ENCODE measurements at places on chromosomes 1 and 21.

- no peak for DNase-seq
Observed at GRCh38 chr1:40344597-40344996, 27.5 kb upstream of the COL9A2 start.

DNA sequence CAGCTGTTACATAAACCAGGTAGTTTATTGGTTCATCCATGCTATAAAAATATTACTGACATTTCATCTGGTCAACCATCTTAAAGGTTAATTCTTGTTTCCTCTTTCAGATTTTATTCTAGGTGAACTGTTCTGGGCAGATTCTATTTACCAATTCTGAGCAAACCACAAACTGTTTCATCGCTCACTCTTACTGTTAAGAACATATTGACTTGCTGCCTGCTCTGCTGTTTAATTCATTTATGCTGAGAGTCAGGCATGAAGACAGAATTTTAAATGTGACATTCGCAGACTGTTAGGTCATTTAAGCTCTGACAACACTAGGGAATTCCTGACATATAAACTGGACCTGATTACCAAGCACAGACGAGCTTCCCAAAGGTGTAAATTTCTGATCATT is 98.3 kb downstream of the PIGK start:
- no peak for DNase-seq

GRCh38 chr1:78044796-78045562 is 787 bp upstream of the GIPC2 start:
- no peak for DNase-seq

- no peak for DNase-seq
Observed at GRCh38 chr1:231139659-231140654, 21.9 kb upstream of the TRIM67 start.

- no peak for DNase-seq
Observed at GRCh38 chr1:157842939-157843338, 1.3 kb upstream of the CD5L start.

- no peak for DNase-seq
Observed at GRCh38 chr1:222653178-222653827, 35.4 kb downstream of the MIA3 start.

DNA sequence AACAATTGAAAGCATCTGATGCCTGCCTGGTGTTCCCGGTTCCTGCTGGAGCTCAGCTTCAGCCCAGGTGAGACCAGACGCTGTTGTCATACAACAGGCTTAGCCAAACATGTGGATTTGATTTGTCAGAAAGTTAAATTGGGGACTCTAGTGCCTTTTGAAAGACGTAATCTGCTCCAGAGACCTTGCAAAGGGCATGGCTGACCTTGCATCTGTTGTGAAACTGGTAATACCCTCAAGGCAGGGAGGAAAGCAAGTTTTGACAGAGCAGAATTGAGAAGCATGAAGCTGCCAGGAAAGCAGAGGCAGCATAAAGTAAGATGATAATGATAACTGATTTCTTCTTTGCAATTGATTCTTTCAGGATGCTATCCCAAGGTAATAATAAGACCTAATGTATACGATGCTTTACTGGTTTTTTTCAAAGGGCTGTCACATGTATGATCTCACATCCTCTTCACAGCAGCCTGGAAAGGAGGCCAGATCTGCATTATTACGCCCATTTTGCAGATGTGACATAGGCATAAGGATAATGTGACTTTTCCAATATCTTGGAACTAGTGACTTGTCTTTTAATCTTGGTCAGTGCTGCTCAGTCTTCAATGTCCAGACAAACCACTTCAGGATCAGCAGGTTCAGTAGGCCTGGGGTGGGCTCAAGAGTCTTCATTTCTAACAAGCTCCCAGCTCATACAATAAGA is 24.7 kb upstream of the CNN3 start:
- DNase-seq: no peak

DNA sequence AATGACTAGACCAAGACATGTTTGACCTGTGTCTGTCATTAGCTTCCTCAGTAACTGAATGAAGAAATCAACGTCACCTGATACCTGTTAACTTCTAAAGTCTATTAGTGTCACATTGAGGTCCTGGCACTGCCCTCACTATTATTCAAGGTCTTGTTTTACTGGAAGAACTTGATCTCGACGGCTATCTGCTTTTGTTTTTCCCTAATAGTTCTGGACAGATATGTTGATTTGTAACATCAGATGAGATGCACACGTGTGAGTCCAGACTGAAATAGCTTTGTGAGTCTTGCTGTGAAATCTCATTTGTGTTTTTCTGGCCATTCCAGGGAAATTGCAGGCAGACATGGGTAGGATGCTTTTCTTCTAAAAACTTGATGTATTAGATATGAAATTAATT is 159.2 kb downstream of the RYR2 start:
- DNase-seq: no peak

DNA sequence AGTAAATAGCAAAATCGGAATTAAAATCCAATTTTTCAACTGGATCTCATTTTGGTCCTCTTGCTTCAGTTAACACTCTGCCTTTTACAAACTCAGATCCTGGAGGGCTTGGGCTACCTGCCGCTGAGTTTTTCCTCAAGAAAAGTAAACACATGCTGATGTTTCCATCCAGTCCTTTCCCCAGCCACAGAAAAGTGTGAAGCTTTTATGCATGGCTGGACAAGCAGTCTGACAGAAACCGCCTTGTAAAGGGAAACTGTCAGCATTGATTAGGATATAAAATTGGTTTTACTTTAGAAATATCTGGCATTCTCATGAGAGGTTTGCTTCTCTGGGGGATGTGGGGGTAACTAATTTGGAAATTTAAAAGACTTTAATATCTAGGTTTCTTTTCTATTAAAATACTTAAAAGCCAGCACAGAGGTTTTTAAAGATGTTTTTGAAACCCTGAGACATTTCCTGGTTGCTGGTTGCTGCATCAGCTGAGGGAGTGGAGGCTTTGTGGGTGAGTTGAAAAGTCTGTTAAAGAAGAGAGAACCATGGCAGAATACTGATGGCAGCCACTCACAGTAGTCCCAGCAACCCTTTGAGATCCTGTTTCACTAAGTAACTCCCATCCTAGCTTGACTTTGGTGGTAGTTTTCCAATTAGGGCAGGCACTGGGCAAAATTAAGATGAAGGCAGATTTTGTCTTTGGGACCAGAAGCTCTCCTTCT is 238.3 kb downstream of the PAPPA2 start:
- DNase-seq: no peak

GRCh38 chr21:33113131-33113530 is 43.2 kb downstream of the OLIG1 start:
- DNase-seq: no peak

DNA sequence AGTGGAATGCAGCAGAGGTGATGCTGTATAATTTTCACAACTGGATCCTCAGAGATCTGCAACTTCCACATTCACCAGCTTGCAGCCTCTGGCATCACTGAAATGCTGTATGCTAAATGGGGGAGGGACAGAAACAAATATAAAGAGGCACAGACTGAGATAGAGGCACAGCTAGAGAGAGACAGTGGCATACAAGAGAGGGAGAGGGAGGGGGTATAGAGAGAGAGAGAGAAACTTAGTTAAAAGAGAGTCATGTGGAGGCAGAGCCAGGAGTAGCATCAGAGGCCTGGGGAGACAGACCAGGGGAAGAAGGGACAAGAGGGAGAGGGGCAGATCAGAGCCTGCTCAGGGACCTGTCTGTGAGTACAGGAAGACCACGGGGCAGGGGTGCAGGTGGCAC is 84.5 kb upstream of the GRIK3 start:
- DNase-seq: no peak

DNA sequence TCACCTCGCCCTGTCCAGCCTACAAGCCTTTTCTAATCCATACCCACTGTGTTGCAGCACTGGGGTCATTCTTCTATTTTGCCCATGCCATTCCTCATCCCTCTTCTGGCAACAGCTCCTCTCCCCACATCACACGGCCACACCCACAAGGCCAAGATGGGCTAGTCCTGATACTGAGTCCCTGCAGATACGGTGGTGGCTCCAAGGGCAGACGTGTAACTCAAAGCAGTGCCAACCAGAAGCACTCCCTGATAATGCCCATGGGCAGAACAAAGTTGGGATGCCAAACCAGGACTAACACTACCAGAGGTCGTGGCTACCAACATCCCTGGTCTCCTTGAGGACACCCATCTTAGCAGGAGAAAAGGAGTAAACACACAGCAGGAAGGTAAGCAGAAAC is 64.8 kb downstream of the APP start:
- DNase-seq: no peak

DNA sequence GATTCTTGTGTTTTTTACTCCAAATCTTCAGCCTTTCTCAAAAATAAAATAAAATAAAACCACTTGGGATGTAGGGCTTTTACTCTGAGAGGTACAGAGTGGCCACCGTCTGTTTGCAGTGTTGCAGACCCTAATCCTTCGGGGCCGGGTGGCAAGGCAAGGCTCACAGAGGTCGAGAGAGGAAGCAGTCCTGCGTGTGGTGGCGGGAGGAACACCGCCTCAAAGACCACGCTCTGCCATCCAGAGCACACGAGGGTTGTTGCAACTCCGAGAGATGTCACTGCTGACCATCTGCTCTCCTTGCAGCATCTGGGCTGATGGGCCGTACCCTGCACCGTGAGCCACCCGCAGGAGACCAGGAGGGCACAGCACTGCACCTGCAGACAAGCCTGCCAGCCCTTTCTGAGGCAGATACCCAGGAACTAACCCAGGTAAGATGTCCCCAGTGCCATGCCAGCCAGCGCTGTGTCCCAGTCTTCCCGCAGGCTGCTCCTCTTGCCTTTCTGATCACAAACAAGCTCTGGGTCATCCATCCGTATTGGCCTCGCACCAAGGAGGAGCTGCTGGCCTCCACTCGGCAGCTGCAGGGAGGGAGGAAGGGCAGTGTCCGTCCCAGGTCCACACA is 31.5 kb downstream of the SNAP47 start:
- no peak for DNase-seq

- no peak for DNase-seq
Observed at GRCh38 chr1:115815694-115816093, 25.2 kb downstream of the NHLH2 start.

All from activated naive CD8-positive, alpha-beta T cell treated with anti-CD3 and anti-CD28 coated beads, Interleukin-2, amount 50 U/mL, for 24 hours (primary cell).